ENCODE measurements at places on chromosomes 5 and 9. TPM values are rescaled to one million over a fixed set of nuclear protein-coding genes. Genes with fewer than 3 reads are reported as not detected.

DNA sequence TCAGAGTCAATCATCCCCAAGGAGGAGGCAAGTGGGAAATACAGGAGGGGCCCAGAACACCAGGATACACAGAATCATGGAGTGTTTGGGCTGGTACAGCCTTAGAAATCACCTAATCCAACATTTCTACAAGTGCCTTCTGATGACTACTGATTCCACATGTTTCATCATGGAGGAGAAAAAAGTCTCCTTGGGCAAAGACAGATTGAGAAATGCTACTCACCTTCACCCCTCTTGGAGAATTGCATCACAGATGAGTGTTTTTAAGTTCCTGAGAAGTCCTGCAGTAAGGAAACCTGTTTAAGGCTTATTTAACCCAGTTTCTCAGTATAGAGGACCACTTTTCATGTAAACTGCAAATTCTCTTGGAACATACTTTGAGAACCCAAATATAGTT, 2.2 kb upstream of the SLIT3 start:
- no peak overlapping the region for H3K4me3 ChIP-seq
- no peak overlapping the region for H3K27ac ChIP-seq
- H3K4me1 ChIP-seq, result no peaks in the 10 kb centered on the region
- no peaks in the 10 kb centered on the region for H3K36me3 ChIP-seq
- H3K27me3 ChIP-seq, result peaks cover 12% of the 10 kb centered on the region

GRCh38 chr5:89534331-89534730, 651.3 kb upstream of the MEF2C start:
- no peak overlapping the region for H3K27ac ChIP-seq
- no peaks in the 10 kb centered on the region for H3K4me1 ChIP-seq
- no peak overlapping the region for H3K4me3 ChIP-seq
- H3K27me3 ChIP-seq, result no peaks in the 10 kb centered on the region
- no peak for DNase-seq

- no peak overlapping the region for H3K27ac ChIP-seq
- H3K4me1 ChIP-seq, result no peaks in the 10 kb centered on the region
- peak; percentile 18 for DNase-seq
- H3K36me3 ChIP-seq, result no peaks in the 10 kb centered on the region
- no peaks in the 10 kb centered on the region for H3K27me3 ChIP-seq
- no peak overlapping the region for H3K4me3 ChIP-seq
Observed at GRCh38 chr5:90940227-90940995, 381.8 kb downstream of the ADGRV1 start.

GRCh38 chr5:97094579-97095317, 47.7 kb downstream of the LIX1 start:
- H3K4me3 ChIP-seq, result no peak overlapping the region
- no peaks in the 10 kb centered on the region for H3K4me1 ChIP-seq
- no peak overlapping the region for H3K27ac ChIP-seq
- H3K27me3 ChIP-seq, result no peaks in the 10 kb centered on the region
- no peak for DNase-seq
- no peaks in the 10 kb centered on the region for H3K36me3 ChIP-seq

The HTR1A gene
- not detected for total RNA-seq

The ZDHHC12 gene
- total RNA-seq, result 76.1 TPM

GRCh38 chr5:16784088-16784487, 152.0 kb downstream of the MYO10 start:
- H3K36me3 ChIP-seq, result no peaks in the 10 kb centered on the region
- no peak for DNase-seq
- no peak overlapping the region for H3K27ac ChIP-seq
- no peaks in the 10 kb centered on the region for H3K4me1 ChIP-seq
- H3K27me3 ChIP-seq, result peaks cover 4% of the 10 kb centered on the region

DNA sequence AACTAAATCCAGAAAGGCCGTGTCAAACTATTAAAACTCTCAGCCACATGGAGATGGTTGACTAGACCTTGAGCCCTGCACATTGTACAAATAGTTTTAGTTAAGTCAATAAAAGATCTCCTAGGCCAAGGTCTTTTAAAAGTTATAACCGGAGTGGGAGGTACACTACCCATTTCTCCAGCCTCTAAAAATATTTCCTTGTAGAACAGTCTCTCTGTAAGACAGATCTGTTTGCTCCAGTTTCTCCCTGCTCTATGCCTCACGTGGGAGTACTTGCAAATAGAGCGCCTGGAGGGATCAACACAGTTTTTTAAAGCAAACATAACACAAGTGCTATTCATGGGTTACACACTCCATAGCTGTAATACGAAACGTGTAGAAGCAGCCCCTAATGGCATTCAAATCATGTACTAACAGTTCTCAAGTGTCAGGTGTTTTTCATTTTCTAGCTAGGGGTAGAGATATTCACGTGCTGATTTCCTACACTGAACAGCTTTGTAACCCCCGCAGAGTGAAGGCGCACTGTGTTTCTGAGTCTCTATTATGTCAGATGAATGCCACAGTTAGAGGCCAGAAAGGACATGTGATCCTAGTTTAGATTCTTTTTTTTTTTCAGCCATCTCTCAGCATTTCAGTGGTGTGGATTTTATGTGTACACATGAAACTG, 703.4 kb upstream of the GRAMD2B start:
- no peaks in the 10 kb centered on the region for H3K27me3 ChIP-seq
- DNase-seq, result no peak
- H3K4me3 ChIP-seq, result no peak overlapping the region

DNA sequence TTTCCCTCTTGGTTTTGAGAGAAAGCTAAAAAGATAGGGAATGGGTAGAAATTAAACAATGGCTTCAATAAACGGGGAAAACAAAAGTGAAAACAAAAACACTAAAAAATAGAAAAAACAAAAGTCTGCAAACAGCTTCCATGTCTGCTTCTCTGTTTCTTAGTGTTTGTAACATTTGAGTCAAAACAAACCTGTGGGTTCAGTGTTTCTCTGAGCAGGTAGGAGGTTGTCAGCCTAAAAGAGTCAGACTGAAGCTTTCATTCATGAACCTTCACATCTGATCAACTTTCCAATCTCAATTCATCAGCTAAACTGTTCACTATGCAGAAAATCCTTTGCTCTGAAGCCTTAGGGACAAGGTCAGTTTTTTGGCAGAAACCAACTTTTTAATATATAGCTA, 102.5 kb upstream of the ADAMTS16 start:
- DNase-seq, result no peak
- H3K4me1 ChIP-seq, result no peaks in the 10 kb centered on the region
- no peak overlapping the region for H3K4me3 ChIP-seq
- H3K27me3 ChIP-seq, result no peaks in the 10 kb centered on the region
- H3K27ac ChIP-seq, result no peak overlapping the region
- no peaks in the 10 kb centered on the region for H3K36me3 ChIP-seq

DNA sequence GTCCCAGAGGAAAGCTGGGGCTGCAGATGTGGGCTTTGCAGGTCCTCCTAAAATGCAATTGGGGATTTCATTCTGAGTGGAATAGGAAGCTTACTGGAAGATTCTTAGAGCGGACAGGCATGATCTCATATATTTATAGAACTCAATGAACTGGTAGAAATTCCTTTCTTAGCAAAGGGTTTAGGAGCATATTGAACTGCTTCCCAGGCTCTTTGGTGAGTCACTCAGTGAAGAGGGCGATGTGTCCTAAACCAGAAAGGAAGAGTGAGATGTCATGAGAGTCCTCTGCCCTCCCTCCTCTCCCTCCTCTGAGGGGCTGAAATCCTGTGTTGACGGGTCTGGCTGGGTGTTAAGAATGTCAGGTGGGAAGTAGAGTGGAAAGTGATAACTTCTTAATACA, 26.3 kb upstream of the SEMA6A start:
- H3K27ac ChIP-seq, result no peak overlapping the region
- no peaks in the 10 kb centered on the region for H3K27me3 ChIP-seq
- DNase-seq, result no peak
- H3K36me3 ChIP-seq, result no peaks in the 10 kb centered on the region
- H3K4me3 ChIP-seq, result no peak overlapping the region

- no peaks in the 10 kb centered on the region for H3K27me3 ChIP-seq
- no peaks in the 10 kb centered on the region for H3K4me1 ChIP-seq
- H3K4me3 ChIP-seq, result no peak overlapping the region
- no peak overlapping the region for H3K27ac ChIP-seq
- H3K36me3 ChIP-seq, result no peaks in the 10 kb centered on the region
Observed at GRCh38 chr5:119427060-119427459, 25.2 kb upstream of the HSD17B4 start.

DNA sequence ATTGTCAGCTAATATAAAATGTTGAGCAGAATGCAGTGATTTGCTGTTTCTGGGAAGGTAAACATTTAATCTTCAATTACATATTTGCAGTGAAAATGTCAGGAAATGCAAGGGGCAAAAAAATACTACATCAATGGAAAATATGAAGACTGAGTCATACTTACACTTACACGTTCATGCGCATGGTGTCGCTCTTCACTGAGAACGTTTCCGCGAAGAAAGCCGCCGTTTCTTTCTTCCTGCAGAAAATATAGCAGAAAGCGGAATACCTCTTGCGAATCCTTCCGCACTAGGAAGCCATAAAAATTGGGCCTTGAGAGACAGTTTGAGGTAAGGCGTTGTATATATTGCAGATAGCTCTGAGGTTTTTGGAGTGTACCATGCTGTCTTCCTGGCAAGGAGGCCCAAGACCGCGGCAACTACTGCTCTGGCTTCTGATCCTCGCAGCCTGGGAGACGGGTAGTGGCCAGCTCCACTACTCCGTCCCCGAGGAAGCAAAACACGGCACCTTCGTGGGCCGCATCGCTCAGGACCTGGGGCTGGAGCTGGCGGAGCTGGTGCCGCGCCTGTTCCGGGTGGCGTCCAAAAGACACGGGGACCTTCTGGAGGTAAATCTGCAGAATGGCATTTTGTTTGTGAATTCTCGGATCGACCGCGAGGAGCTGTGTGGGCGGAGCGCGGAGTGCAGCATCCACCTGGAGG, at the start of gene PCDHA13:
Gene PCDHA13, plus strand, starts transcription at position 236 of the 702 bp plus-strand sequence. Its CDS starts 145 bp downstream, at position 381.
- no peak for DNase-seq
- no peak within 1 kb of the TSS for H3K4me3 ChIP-seq
- H3K36me3 ChIP-seq, result no peaks in the 10 kb centered on the region
- H3K27ac ChIP-seq, result no peak within 1 kb of the TSS
- H3K4me1 ChIP-seq, result no peaks in the 10 kb centered on the region

DNA sequence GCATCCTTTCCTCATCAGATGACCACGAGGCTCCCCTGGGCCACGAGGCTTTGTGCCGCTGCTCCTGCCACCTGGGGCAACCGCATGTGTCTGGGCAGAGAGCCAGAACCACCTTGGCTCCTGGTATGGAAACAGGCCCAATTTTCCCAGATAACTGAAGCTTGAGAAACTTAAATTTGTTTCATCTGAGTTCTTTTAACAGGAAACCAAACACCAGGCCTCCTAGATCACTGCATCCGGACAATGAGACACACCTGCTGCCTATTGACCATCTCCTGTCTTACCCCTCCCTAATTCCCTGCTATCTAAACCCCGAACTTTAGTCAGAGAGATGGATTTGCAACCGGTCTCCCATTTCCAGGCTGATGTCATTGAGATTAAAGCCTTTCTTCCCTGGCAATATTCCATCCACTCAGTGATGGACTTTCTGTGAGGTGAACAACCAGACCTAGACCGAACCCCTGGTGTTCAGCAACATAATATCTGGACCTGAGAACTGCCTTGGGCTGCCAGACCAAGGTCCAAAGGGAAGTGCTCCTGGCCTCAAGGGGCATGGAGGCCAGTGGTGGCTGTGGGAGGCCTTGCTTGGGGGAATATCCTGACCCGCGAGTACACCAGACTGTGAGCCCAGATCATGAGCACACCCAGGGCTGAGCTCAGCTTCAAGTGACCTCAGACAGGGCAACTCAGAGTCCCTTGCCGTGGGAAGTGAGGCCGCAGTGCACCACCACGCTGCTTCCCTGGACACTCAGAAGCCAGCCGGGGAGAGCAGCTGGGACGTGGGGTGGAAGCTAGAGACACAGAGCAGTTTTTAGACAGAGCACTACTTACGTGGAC, 199.7 kb downstream of the HSPA4 start:
- H3K4me3 ChIP-seq, result no peak overlapping the region
- no peak overlapping the region for H3K27ac ChIP-seq
- no peak for DNase-seq
- no peaks in the 10 kb centered on the region for H3K27me3 ChIP-seq
- H3K4me1 ChIP-seq, result no peaks in the 10 kb centered on the region

DNA sequence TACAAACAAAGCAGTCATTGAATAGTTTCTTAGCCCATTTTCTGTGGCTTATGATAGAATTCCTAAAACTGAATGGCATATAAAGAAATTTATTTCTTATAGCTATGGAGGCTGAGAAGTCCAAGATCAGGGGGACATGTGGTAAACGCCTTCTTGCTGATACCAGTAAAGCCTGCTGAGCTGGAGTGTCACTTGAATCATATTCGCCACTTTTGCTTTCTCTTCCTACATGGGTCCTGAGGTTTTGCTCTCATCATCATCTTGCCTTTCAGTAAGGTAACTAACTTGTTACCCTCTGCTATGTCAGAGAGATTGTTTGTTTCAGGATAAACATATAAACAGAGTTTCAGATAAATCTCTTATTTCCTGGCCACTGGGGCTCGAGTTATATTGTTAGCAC, 203.3 kb upstream of the DMRT1 start:
- H3K36me3 ChIP-seq, result no peaks in the 10 kb centered on the region
- DNase-seq, result no peak
- no peaks in the 10 kb centered on the region for H3K4me1 ChIP-seq
- no peak overlapping the region for H3K27ac ChIP-seq
- no peaks in the 10 kb centered on the region for H3K27me3 ChIP-seq

Data from CD8-positive, alpha-beta memory T cell (primary cell).